Upper lobe of right lung (tissue), 1 donor: ENCODE measurements at places on chromosomes 2 and 18. TPM values are rescaled to one million over a fixed set of nuclear protein-coding genes. Genes with fewer than 3 reads are reported as not detected.

- no peak for DNase-seq
These were observed 45.3 kb upstream of the SERPINE2 start for GRCh38 chr2:224084266-224084892.

DNA sequence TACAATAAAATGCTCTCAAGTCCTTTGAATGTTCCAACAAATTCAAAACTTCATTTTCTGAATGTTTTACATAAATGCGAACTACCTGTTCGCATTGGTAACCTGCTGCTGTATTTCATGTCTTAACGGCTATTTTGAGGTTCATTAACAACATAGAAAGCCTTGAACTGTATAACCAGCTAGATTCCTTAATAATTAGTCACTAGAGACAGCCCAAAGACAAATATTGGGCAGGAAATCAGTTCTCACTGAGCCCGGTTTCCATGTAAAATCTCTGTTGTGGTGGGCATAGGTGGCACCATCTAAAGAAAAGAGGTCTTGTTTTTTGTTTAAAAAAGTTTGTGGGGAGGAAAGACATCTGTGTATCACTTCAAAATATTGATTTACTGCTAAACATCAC lies 29.2 kb downstream of the PDIA6 start:
- no peak for DNase-seq

GRCh38 chr2:68413466-68413865 lies 48.4 kb downstream of the PLEK start:
- no peak for DNase-seq

DNA sequence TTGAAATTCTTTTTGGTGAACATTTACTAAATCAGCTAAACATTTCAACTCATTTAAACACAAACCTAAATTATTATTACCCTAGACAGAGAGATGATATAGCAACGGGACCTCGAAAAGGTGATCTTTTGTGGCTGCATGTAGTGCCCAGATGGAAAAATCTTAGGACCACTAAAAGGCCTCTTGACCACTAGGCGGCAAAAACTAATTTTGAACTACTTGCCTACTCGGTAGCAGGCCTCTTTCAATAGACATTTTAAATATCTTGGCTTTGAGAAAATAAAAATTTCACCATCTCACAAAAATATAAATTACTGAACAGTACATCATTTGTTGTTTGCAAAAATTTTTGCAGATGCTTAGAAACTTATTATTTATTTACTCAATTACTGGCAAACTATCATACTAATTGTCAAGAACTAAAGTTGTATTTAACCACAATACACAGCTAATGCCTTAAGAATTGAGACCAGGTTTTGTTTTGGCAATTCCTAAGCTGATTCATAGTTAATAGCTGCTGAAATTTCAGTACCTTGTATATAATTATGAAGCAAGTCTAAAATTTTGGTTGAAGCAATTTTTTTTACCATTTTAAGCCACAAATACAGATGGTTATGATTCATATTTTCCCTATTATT lies 9.4 kb downstream of the COL3A1 start:
- DNase-seq: no peak

GRCh38 chr2:25065768-25066167 lies 23.9 kb downstream of the EFR3B start:
- DNase-seq: no peak

DNA sequence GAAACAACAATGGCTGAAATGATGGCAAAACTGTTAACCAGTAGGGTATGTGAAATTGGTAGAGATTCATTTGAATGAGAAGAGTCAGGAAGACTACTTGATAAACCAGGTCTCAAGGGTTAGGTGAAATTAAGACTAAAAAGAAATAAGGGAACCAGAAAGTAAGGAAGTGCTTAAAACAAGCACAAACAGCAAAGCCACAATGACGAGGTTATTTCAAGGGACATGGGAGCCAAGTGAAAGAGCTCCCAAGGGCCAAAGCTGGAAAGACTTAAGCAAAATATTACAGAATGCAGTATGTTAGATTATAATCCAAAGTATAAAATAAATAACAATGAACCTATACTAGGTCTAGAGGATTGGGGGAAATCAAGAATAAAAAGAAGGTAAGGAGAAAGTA lies 19.3 kb upstream of the CD302 start:
- no peak for DNase-seq

Gene CTAGE1
- total RNA-seq: not detected

Gene UGT1A10
- total RNA-seq: not detected

Gene SKOR2
- not detected for total RNA-seq
